ENCODE measurements at places on chromosomes 12 and 14. TPM values are rescaled to one million over a fixed set of nuclear protein-coding genes. Genes with fewer than 3 reads are reported as not detected.

JAG2 gene
- total RNA-seq = 31.3 TPM

PLEKHG7 gene
- not detected for total RNA-seq

LIN7A gene
- 37.9 TPM for total RNA-seq

CFAP251 gene
- total RNA-seq = 13.1 TPM

SERPINA9 gene
- not detected for total RNA-seq

SYNDIG1L gene
- total RNA-seq = 1.3 TPM

TAS2R46 gene
- total RNA-seq = 14.4 TPM

P3H3 gene
- 25.7 TPM for total RNA-seq

RPL10L gene
- not detected for total RNA-seq

Measured in parietal lobe (tissue), 2 donors.